ENCODE measurements at places on chromosomes 1 and 21.
A peak's percentile ranks its signal among the peaks of the same experiment; 100 is the strongest.

DNA sequence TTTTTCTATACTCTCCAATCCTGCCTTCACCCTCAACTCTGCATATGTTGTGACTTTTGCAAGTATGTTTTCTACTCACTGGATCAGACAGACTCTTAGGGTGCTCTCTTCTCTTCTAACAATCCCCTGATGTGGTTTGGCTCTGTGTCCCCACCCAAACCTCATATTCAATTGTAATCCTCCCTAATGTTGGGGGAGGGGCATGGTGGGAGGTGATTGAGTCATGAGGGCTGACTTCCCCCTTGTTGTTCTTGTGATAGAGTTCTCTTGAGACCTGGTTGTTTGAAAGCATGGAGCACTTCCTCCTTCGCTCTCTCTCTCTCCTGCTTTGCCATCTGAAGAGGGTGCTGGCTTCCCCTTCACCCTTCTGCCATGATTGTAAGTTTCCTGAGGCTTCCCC, 148.9 kb upstream of the IGSF21 start:
- no peaks in the 10 kb centered on the region for H3K4me1 ChIP-seq
- no peak overlapping the region for H3K4me3 ChIP-seq
- H3K27ac ChIP-seq = no peak overlapping the region
- H3K36me3 ChIP-seq = no peaks in the 10 kb centered on the region
- no peaks in the 10 kb centered on the region for H3K27me3 ChIP-seq
- DNase-seq = no peak

DNA sequence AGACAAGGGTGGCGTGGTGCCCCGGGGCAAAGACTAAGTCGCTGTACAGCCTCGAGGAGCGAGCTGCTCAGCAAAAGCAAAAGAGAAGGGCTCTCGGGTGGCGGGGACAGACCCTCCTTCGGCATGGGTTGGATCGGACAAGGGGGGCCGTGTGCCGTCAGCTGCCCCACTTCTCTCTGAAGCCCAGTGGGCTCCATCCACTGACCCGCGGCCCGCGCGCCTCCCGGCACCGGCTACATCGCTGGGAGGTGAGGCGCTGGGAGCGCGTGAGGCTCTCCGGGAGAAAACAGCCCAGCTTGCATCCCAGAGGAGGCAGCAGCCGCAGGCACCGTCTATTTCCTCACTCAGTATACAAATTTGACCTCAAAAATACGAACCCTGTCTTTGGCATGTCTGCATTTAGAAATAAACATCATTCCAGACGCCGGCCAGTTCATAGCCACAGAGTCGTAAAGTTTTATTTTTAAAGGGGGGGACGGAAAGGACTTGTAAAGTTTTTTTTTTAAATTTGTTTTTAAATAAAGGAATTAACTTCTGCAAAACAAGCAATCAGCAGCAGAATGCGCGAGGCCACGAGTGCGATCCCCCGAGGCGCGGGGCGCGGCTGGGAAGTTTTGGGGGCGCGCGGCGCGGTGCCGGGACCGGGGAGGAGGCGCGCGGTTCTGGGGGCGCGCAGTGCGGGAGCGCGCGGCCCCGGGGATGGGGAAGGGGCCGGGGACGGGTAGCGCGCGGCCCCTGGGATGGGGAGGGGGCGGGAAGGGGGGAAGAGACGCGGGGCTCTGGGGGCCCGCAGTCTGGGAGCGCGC, 689 bp upstream of the GPR137B start:
- peak overlapping the region; percentile 72 for H3K27ac ChIP-seq
- H3K27me3 ChIP-seq = peaks cover 47% of the 10 kb centered on the region
- DNase-seq = no peak

DNA sequence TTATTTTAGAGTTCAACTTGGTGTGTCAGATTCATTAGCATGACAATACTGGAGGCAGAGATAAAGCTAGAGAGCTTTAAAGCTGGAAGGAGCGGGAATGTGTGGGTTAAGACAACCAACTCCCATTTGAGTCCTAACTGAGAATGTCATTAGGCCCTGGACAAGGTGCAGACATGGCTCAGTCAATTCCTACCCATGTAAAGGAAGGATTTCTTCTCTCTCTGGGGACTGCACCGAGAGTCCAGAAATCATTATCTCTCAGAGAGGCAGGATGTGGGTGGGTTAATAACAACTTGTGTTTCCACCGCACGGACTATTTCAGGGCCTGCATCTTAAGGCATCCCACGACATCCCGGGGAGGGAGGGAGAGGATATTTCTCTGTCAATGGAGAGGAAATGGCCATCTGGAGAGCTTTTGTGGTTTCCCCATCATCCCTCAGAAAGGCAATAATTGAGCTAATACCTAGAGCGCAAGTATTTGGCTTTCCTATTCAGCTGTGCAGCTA, 46.7 kb upstream of the SARS1 start:
- no peak for DNase-seq
- peaks cover 3% of the 10 kb centered on the region for H3K27me3 ChIP-seq
- H3K27ac ChIP-seq = no peak overlapping the region
- peaks cover 6% of the 10 kb centered on the region for H3K36me3 ChIP-seq
- H3K4me3 ChIP-seq = no peak overlapping the region
- H3K4me1 ChIP-seq = peaks cover 29% of the 10 kb centered on the region

- no peak overlapping the region for H3K27ac ChIP-seq
- H3K36me3 ChIP-seq = no peaks in the 10 kb centered on the region
- DNase-seq = no peak
- no peaks in the 10 kb centered on the region for H3K4me1 ChIP-seq
These were observed 189.6 kb upstream of the ST6GALNAC5 start for GRCh38 chr1:76677416-76678405.

- no peak for DNase-seq
- peaks cover 73% of the 10 kb centered on the region for H3K27me3 ChIP-seq
- H3K36me3 ChIP-seq = no peaks in the 10 kb centered on the region
- H3K4me1 ChIP-seq = peaks cover 5% of the 10 kb centered on the region
These were observed 1.3 kb upstream of the BLACAT1 start for GRCh38 chr1:205456868-205457745.

GRCh38 chr1:12177999-12178441, 11.2 kb downstream of the TNFRSF1B start:
- DNase-seq = peak; percentile 62
- peaks cover 36% of the 10 kb centered on the region for H3K36me3 ChIP-seq
- peak overlapping the region; percentile 79 for H3K4me3 ChIP-seq

- H3K36me3 ChIP-seq = no peaks in the 10 kb centered on the region
- H3K27me3 ChIP-seq = no peaks in the 10 kb centered on the region
- no peak for DNase-seq
- H3K4me3 ChIP-seq = no peak overlapping the region
- no peak overlapping the region for H3K27ac ChIP-seq
- no peaks in the 10 kb centered on the region for H3K4me1 ChIP-seq
These were observed 163.8 kb downstream of the BACH1 start for GRCh38 chr21:29462479-29462878.

DNA sequence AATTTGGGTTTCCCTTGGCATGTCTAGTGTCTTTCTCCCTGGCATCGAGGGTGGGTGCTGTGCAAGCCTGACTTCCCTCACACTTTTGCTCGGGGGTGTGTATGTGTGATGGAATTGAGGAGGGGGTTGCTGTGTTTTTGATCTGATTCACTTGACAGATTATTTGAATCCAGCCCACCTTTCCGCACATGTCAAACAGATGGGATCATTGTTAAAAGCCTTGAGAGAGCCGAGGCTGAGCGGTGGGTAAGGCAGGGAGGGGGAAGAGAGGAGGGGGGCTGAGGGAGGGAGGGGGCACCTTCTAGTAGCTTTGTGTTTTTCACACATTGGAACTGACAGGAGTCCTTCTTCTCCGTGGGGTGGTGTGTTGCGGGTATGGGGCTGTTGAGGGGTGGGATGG, 90.0 kb downstream of the PAPPA2 start:
- H3K27me3 ChIP-seq = peaks cover 6% of the 10 kb centered on the region
- no peak for DNase-seq
- H3K4me3 ChIP-seq = no peak overlapping the region
- no peak overlapping the region for H3K27ac ChIP-seq
- no peaks in the 10 kb centered on the region for H3K4me1 ChIP-seq

GRCh38 chr1:116253566-116254382, 119.3 kb upstream of the ATP1A1 start:
- H3K4me3 ChIP-seq = no peak overlapping the region
- no peak overlapping the region for H3K27ac ChIP-seq
- H3K4me1 ChIP-seq = peaks cover 31% of the 10 kb centered on the region
- DNase-seq = no peak
- H3K27me3 ChIP-seq = peaks cover 5% of the 10 kb centered on the region

DNA sequence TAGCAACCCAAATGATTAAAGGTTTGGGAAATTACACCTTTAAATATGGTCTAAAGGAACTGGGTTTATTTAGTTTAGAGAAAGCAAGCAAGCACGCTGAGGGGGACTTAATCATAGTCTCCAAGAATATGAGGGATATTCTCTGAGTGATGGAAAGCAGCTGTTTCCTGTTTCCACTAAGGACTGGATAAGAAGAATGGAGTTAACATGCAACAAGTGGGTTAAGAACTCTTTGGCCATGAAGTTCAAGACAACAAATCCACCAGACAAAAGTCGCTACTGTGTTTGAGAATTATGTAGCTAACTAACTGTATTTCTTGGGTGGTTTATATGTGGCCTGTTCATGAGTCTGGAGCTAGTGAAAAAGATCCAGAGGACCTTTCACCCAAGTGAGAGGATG, 85.7 kb downstream of the TGFB2 start:
- H3K27ac ChIP-seq = no peak overlapping the region
- H3K4me3 ChIP-seq = no peak overlapping the region
- no peak for DNase-seq

GRCh38 chr1:159339536-159339935, 37.4 kb downstream of the FCER1A start:
- no peak overlapping the region for H3K4me3 ChIP-seq
- H3K27ac ChIP-seq = no peak overlapping the region
- DNase-seq = no peak
- no peaks in the 10 kb centered on the region for H3K4me1 ChIP-seq
- no peaks in the 10 kb centered on the region for H3K27me3 ChIP-seq

GRCh38 chr21:35149698-35150097, 100.6 kb upstream of the RUNX1 start:
- no peak for DNase-seq
- no peak overlapping the region for H3K4me3 ChIP-seq
- H3K27ac ChIP-seq = peak overlapping the region; percentile 42
- H3K27me3 ChIP-seq = peaks cover 6% of the 10 kb centered on the region
- H3K4me1 ChIP-seq = peaks cover 31% of the 10 kb centered on the region

DNA sequence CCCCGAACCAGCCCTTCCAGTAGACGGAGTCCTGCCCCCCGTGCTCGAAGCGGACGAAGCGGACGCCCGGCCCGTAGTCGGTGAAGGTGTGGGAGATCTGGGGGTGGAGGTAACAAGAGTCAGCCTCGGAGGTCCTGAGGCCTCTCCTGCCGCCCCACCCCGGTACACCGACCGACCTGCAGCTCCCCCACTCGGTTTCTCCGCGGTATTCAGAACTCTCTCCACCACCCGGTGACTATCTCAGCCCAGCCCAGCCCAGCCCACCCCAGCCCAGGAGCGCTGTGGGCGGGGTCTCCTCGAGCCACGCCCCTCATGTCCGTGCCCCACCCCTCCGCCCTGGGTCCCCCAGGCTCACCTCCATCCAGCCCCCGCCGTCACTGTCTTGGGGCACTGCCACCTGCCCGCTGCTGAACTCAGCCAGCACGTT, 5.5 kb downstream of the FBXO2 start:
- no peaks in the 10 kb centered on the region for H3K36me3 ChIP-seq
- H3K27ac ChIP-seq = no peak overlapping the region
- DNase-seq = peak; percentile 33

- H3K27me3 ChIP-seq = peaks cover 10% of the 10 kb centered on the region
- no peaks in the 10 kb centered on the region for H3K4me1 ChIP-seq
- no peak for DNase-seq
- no peak overlapping the region for H3K27ac ChIP-seq
- H3K36me3 ChIP-seq = no peaks in the 10 kb centered on the region
- H3K4me3 ChIP-seq = no peak overlapping the region
These were observed 394.8 kb downstream of the PRDM2 start for GRCh38 chr1:14094611-14095400.

- H3K27me3 ChIP-seq = peaks cover 4% of the 10 kb centered on the region
- H3K27ac ChIP-seq = no peak overlapping the region
- H3K4me3 ChIP-seq = peak overlapping the region; percentile 23
- peak; percentile 71 for DNase-seq
- no peaks in the 10 kb centered on the region for H3K36me3 ChIP-seq
These were observed 50.0 kb upstream of the SLC19A1 start for GRCh38 chr21:45592208-45592619.

DNA sequence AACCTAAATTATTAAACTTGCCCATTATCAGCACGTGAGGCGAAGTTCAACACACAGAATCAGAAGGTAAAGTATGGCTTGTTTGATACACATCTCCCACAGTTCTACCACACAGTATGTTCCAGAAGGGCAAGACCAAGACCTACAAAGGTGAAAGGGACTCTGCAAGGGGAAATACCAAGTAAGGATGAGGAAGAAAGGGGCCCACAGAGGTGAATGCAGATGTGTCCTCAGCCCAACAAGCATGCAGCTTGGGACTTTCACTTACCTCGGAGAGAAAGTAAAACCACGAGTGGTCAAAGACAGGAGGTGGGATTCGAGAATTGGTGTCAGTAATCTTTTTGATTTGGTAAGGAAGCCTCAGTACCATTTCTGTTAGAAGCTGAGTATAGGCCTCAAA, 85.8 kb downstream of the UBR4 start:
- peaks cover 29% of the 10 kb centered on the region for H3K4me1 ChIP-seq
- peak overlapping the region; percentile 35 for H3K4me3 ChIP-seq
- no peaks in the 10 kb centered on the region for H3K27me3 ChIP-seq
- peaks cover 90% of the 10 kb centered on the region for H3K36me3 ChIP-seq
- H3K27ac ChIP-seq = peak overlapping the region; percentile 56
- no peak for DNase-seq

DNA sequence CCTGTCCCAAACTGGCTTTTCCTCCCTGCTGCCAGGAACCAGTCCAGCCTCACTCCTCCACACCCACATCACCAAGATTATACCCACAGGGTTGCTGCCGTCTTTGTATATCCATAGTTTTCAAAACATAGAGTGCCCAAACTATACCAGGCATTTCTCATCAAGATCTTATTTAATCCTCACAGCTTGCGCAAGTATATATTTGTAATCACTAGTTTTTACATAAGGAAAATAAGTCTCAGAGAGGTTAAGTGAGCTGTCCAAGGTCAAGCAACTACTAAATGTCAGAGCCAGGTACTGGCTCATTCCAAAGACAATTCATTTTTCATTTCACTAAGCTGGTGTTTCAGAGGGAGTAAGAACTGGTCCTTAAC, 34.9 kb upstream of the ZNF362 start:
- peaks cover 20% of the 10 kb centered on the region for H3K27me3 ChIP-seq
- no peaks in the 10 kb centered on the region for H3K36me3 ChIP-seq
- no peak overlapping the region for H3K27ac ChIP-seq
- no peaks in the 10 kb centered on the region for H3K4me1 ChIP-seq
- no peak for DNase-seq
- H3K4me3 ChIP-seq = no peak overlapping the region

- H3K36me3 ChIP-seq = no peaks in the 10 kb centered on the region
- no peak for DNase-seq
- peak overlapping the region; percentile 80 for H3K27ac ChIP-seq
- H3K4me1 ChIP-seq = peaks cover 64% of the 10 kb centered on the region
These were observed 544 bp downstream of the ILDR2 start for GRCh38 chr1:166974647-166975345.

GRCh38 chr1:212471891-212472675, 39.4 kb downstream of the NENF start:
- no peak for DNase-seq
- no peak overlapping the region for H3K27ac ChIP-seq
- H3K36me3 ChIP-seq = no peaks in the 10 kb centered on the region
- H3K4me3 ChIP-seq = no peak overlapping the region
- peaks cover 3% of the 10 kb centered on the region for H3K4me1 ChIP-seq
